ENCODE measurements at places on chromosomes 6 and 20.

- DNase-seq: no peak
These were observed 90.6 kb downstream of the TTLL2 start for GRCh38 chr6:167415441-167415961.

- no peak for DNase-seq
These were observed 25.5 kb downstream of the TMEM14A start for GRCh38 chr6:52696418-52696817.

DNA sequence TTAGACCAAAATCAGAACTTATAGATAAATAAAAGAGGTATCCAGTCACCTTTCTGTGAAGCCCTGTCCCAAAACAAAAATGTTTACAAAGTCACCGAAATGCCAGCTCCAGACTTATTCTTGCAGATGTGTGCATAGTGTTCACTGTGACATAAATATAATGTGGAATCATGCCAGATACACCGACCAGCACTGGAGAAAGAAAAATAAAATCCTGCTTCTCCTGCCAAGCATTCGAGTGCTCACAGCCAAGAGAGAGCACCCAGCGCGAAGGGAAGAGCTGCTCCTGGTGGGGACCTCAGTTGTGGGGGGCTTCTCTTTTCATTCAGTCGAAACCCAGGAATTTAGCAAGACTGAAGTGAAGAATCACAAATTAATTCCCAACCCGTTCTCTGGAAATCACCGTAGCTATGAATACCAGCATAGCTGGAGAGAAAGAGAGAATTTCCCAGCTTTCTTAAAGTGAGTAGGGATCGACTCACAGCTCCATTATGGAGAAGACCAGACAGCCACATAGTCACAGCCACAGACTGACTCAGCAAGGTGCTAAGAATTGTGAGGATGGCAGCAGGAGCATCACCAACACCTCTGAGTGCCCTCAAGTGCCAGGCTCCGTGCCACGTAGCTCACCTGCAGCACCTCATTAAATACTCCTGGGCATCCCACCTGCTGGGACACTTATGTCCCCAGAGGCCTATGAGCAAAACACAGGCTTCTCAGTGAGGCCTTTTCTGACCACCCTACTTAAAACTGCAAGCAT lies 33.2 kb downstream of the BFSP1 start:
- DNase-seq: no peak

- DNase-seq: no peak
These were observed 24.6 kb upstream of the TAAR1 start for GRCh38 chr6:132683543-132683942.

GRCh38 chr6:30151580-30151979 lies 9.4 kb downstream of the TRIM10 start:
- DNase-seq: no peak

DNA sequence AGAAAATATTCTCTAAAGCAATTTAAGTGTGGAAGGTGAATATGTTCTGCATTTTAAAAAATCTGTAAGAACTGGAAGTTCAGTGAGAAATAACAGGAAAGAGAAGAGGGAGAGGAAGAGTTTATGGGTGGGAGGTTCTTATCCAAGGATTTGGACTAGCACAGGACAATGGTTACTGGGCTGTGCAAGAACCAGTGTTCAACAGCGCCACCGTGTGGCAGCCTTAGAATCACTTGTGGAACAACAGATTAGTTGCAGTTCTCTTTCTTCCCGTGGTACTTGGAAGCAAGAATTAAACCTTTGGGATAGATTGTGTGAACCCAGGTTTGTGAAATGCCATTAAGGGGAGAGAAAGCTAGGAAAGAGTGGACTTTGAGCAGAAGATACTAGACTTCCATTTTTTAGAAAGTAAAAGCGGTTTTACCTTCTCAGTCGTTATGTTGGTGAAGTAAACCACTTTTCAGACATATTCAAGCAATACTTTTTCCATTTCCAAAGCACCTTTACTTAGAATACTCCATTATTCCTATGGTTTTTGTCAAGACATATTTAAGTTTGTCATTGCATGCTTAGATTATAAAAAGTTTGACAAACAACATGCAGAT lies 436.7 kb downstream of the RNF144B start:
- peak; percentile 88 for DNase-seq

DNA sequence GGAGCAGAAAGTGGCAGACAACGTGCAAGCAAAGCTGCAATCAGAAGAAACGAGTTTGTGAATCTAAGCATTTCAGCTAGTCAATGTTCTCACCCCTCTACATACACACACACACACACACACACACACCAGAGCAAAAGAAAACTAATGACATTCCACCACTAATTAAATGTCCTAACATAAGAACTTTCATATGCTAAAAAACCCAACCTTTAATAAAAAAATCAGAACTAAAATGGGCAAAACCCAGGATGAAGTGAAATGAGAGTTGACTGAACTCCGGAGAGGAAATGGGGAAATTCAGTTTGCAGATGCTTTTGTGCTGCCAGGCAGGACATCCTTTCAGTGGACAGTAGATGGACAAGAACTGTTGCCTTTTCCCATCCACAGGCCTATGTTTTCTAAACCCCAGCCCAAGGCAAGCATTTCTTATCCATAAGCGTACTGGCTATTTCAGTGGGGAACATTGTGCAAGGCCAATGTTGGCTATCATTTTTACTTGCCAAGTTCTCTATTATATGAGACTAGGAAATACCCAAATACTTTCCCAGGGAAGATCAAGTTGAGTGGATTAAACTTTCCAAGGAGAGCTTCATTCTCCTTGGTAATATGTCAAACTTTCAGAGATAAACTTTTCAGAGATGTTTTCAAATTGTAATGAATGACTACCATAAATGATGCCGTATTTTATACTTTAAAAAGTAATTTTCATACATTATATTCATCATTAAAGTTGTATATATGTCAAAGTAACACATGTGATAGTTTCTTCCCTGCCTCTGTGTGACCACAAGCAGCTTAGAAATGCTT lies 27.3 kb downstream of the RIN2 start:
- no peak for DNase-seq

- no peak for DNase-seq
These were observed 245.8 kb downstream of the FRK start for GRCh38 chr6:115814907-115815306.

DNA sequence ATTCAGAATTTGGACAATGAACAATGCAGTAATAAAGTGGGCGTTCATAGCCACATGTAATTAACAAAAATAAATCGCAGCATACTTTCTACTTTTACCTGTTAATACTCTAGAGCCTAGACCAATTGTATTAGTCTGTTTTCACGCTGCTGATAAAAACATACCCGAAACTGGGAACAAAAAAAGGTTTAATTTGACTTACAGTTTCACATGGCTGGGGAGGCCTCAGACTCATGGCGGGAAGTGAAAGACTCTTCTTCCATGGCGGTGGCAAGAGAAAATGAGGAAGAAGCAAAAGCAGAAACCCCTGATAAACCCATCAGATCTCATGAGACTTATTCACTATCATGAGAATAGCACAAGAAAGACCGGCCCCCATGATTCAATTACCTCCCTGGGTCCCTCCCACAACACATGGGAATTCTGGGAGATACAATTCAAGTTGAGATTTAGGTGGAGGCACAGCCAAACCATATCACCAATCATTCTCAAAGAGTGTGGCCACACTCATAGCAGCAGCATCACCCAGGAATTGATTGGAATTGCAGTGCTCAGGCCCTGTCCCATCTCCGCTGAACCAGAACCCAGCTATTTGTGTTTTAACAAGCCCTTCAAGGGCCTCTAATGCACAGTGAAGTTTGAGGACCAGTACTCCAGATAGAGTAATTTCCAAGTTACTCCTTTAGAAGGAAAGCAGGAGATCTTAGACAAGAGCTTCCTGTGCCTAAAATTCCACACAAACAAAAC lies 650.0 kb downstream of the KIF16B start:
- no peak for DNase-seq

DNA sequence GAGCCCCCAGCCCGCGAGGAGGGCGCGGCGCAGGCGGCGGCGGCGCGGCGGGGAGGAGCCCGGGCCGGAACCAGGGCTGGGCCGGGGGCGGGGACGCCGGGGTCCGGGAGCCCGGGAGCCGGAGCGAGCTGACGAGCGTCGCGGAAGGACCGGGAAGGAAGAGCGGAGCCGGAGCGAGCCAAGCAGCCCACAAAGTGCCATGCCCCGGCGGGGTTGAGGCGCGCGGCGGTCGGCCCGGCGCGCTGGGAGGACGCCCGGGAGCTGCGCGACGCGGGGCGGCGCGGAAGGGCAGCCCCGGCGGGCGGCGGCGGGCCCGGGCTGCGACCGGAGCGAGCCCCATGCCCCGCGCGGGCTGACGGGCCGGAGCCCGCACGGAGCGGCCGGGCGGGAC lies 289 bp downstream of the FOXP4 start:
- DNase-seq: peak; percentile 90

- DNase-seq: no peak
These were observed 116.2 kb upstream of the STMND1 start for GRCh38 chr6:16985513-16986284.

GRCh38 chr6:12605888-12606345 lies 110.7 kb upstream of the PHACTR1 start:
- peak; percentile 86 for DNase-seq

GRCh38 chr6:105646391-105646867 lies 243.5 kb upstream of the PREP start:
- peak; percentile 68 for DNase-seq

GRCh38 chr20:3739054-3739925 lies 6.8 kb downstream of the HSPA12B start:
- DNase-seq: no peak

GRCh38 chr6:40408786-40409542 lies 178.2 kb downstream of the LRFN2 start:
- DNase-seq: peak; percentile 46

DNA sequence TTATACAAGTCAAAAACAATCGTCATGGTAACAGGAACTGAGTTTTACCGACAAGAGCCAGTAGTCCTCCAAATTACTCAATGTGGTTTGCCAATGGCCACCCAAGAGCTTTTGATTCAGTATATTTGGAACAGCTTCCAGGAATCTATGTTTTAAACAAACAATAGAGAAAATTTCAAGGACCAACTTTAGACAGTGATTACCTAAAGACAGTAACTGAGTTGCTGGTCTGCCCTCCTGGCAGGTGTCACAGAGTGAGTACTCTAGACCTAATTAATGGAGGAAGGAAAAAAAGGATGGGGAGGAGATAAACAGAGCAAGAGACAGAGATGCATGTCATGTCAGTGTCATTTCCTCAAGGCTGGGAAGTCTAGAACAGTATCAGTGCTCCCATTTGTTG lies 361.3 kb upstream of the BTBD3 start:
- peak; percentile 8 for DNase-seq

- DNase-seq: peak; percentile 30
These were observed 17.9 kb downstream of the MDGA1 start for GRCh38 chr6:37679539-37680476.

DNA sequence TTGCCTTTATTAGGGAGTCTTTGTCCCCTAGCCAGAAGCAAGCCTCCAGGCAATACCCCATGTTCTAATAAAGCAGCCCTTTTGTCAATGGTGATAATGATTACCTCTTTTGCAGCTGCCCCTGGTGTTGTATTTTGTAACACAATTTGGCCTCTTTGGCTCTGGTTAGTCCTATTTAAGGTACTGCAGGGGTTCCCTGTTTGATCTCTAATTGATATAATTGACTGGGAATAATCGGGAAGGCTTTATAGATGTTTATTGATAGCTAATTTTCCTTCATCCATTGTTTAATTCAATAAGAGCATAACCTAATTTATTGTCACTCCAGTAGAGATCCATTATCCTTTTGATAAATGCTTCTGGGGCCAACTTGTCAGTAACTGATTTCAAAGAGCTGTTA lies 537.2 kb downstream of the PKHD1 start:
- no peak for DNase-seq

GRCh38 chr6:4969609-4970285 lies 34.1 kb downstream of the RPP40 start:
- no peak for DNase-seq

DNA sequence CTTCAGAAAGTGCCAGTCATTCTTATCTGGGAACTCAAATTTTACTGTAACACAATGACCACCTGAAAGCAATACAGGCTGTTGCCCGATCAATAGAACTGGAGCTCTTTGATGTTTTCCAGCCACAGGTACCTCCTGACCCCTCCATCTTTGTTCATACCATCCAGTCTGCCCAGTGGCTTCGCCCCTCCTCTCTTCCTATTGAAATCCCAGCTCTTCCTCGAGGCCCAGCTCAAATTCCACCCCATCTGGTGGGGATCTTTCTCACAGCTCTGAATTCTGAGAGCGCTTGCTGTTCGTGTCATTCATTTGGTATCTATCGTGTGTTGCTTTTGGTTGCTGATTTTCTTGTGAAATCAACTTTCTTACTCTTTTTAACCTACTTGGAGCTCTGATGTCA lies 87.9 kb upstream of the CNKSR3 start:
- DNase-seq: no peak

- peak; percentile 67 for DNase-seq
These were observed 26.9 kb downstream of the DDX27 start for GRCh38 chr20:49245921-49246740.

DNA sequence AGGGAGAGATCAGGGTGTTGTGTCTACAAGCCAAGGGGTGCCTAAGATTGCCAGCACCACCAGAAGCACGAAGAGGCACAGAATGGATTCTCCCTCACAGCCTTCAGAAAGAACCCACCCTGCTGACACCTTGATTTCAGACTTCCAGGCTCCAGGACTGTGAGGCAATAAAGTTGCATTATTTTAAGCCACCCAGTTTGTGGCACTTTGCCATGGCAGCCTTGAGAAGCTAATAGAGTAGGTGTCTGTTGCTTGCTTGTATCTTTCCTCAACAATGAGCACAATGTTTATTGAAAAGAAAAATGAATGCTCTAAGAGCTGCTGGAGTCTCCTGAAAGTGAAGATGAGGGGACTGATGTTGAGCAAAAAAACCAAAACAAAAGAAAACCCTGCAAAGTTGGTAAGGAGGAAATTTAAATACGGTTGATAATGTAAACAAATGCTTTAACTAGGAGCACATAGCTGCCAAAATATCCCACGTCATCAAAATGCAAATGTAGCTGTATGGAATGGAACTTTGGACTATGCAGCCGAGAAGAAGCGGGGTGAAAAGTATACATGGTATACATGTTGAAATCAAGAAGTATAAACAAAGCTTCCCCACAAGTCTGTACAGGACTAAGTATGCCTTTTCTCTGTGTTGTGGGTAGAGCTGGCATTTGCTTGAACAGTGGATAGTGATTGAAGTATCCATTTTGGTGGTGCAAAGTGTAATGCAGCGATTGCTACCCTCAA lies 8.0 kb downstream of the IL20RA start:
- no peak for DNase-seq

DNA sequence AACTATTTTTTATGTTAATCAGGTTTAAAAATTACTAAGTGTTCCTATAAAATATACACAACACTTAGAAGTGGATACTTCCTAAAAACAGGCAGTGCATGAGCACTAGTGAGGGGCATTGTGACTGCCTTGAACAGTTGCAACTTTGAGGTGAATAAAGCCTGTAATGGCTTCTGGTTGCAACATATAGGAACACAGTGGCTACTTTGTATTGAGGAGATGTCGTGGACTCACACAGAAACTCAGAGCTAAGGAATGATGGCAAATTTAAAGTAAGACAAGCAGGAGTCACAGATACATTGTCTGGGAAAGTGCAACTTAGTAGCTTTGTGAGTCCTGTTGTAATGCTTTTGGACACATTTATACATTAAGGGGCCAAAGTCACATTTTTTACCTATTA lies 861 bp upstream of the HLA-A start:
- no peak for DNase-seq
